ENCODE measurements at places on chromosomes 3 and 15.

- no peak for DNase-seq
These were observed 2.8 kb downstream of the NUP210 start for GRCh38 chr3:13417166-13417947.

- no peak for DNase-seq
These were observed 19.0 kb downstream of the SEMA7A start for GRCh38 chr15:74414603-74415338.

- no peak for DNase-seq
These were observed 314.9 kb downstream of the CACNA2D3 start for GRCh38 chr3:54437271-54437670.

- DNase-seq: no peak
These were observed 1115.1 kb upstream of the CADM2 start for GRCh38 chr3:83843716-83844115.

- DNase-seq: no peak
These were observed 14.9 kb upstream of the ULK3 start for GRCh38 chr15:74857671-74858368.

- DNase-seq: no peak
These were observed 4.3 kb downstream of the RASA2 start for GRCh38 chr3:141491081-141491480.

- peak; percentile 22 for DNase-seq
These were observed 124.0 kb downstream of the NR1D2 start for GRCh38 chr3:24069045-24069444.

GRCh38 chr15:100705841-100706240 is 103.5 kb downstream of the ASB7 start:
- no peak for DNase-seq

GRCh38 chr3:129655291-129655700 is 48.8 kb upstream of the PLXND1 start:
- DNase-seq: no peak

DNA sequence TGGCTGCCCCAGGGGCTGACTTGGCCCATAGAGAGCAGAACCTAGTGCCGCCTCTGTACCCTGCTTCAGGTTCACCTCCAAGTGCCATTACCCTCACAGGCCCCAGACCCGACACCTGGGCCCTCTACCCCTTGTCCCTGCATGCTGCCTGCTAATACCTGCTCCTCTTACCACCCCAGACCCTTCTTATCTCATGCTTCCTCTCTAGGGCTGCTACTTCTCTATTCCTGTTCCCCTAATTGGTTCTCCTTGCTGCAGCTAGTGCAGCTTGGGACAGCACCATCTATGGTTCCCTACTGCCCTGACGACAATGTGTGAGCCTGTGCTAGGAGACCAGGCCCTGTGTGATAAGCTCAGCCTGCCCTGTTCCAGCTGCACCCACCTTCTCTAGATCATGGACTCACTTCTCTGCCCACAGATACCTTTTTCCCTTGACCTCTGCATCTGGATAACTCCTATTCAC is 15.3 kb downstream of the HDAC11 start:
- DNase-seq: no peak

DNA sequence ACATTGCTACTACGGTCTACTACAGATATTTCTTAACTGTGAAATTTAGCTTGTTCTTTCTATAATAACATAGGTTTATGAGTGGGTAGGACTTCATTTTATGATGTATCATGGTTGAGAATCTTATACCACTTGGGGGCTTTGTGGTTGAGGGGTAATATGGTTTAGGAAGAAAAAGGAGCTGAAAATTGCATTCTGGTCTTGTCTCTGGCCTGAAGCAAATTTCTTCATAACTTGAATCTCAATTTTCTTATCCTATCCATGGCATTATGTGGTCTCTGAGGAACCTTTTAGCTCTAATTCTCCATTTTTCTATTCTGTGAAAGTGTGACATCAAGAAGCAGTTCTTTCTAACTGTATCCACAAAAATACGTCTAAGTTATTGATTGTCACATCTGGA is 341.0 kb downstream of the SOX2 start:
- no peak for DNase-seq

DNA sequence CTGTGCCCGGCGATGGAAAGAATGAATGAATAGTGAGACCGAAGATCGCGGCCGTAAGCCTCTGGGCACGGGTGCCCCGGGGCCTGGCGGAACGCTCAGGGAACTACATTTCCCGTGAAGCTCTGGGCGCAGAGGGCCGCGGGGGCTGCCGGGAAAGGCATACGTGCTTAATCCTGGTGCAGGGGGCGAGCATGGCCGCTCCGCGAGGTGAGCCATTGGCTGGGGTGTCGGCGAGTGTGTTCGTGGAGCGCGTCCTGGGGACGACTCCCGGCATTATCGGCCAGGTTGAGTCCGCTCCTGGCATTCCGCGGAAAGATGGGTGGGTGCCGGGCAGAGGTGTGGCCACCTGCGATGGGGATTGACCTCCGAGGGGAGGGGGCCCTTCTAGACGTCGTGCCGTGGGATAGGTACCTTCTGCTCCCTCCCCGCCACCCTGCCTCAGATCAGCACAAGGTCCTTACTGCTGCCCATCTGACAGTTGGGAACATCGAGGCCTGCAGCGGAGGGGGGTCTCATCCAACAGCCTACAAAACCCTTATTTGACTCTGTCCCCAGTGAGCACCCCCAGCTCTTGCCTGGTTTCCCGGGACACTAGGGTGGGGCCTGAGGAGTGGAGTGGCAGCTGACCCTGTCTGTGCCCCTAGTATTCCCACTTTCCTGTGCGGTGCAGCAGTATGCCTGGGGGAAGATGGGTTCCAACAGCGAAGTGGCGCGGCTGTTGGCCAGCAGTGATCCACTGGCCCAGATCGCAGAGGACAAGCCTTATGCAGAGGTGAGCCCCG is at the start of gene MPI:
Gene MPI, plus strand, starts transcription at position 160 of the 782 bp plus-strand sequence. Its CDS starts 32 bp downstream, at position 192.
- DNase-seq: peak; percentile 81

DNA sequence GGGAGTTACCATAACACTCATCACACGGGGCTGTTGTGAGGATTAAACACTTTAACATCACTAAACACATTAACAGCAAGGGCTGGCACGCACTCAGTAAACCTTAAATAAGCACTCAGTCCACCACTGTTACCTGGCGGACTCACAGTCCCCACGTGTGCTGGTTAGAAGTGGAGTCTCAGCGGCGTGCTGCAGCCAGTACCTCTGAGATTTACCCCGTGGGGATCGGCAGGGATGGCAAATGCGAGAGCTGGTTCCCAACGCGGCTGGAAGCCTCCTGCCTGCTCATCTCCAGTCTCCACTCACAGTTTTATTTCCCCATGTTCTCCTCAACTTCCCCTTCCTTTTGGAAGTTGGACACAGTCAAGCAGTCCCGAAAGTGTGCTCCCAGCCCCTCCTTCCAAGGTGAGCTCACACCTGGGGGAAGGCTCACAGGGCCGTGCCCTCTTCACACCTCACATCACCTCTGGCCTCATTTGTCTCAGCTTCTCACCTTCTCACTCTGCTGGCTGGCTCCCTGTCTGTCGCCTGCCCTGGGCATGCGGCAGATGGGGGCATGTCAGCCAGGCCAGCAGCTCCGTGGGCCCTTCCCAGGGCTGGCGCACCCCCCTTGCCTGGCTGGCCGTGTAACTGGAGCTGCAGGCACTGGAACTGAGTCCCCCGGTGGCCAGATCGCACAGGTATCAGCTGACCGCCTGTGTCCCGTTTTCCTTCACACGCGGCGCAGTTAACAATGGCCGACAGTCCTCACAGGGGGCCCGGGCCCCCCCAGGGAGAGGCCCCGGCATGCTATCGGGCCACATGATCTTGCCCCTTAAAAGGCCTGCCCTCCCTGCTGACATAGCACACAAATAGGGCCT is 87.1 kb downstream of the WNT7A start:
- no peak for DNase-seq

- DNase-seq: no peak
These were observed 54.0 kb upstream of the VGLL4 start for GRCh38 chr3:11697701-11698100.

DNA sequence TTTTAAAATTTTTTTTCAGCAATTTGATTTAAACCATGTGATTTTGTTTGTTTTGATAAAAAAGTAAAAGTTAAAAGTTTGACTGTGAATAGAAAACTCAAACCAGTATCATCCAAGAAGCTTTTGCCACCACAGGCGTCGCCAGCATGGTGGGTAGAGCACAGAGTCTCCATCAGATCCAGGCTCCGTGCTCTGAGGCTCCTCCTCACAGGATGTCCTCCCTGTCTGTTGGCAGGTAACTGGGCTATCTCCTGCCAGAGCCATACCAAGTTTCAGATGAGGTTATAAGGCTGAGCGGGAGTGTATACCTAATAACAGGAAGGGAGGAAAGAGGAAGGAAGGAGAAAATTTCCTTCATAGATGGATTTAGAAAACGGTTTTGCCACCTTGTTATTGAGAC is 28.8 kb downstream of the CTDSPL start:
- no peak for DNase-seq

DNA sequence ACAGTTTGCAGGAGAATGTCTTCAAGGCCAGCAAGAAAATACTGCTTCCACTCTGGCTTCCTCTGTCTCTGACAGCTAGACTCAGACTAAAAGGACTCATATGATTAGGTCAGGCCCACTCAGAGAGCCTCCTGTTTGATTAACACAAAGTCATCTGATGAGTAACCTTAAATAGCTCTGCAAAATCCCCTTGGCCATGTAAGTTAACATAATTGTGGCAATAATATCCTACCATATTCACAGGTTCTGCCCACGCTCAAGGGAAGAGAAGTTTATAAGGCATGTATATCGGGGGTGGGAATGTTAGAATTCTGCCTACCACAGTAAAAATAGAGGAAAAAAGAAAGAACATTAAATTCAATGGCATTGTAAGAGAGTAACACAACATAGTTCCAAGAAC is 20.6 kb upstream of the HHATL start:
- peak; percentile 34 for DNase-seq

DNA sequence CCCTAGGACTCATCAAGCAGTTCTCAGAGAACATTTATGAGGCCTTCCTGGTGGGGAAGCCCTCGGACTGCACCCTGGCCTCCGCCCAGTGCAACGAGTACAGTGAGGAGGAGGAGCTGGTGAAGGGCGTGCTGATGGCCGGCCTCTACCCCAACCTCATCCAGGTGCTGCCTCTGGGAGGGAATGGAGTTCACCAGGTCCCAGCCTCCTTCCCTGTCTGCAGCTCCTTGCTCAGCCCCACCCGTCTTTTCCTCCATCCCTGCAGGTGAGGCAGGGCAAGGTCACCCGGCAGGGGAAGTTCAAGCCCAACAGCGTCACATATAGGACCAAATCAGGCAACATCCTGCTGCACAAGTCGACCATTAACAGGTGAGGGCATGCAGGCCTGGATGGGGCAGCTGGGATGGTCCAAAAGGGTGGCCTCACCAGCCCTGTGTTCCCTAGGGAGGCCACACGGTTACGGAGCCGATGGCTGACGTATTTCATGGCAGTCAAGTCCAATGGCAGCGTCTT is 46.3 kb downstream of the DHX30 start:
- no peak for DNase-seq

- no peak for DNase-seq
These were observed 296.0 kb upstream of the ICE2 start for GRCh38 chr15:60774829-60775463.

- no peak for DNase-seq
These were observed 14.4 kb downstream of the ARHGEF3 start for GRCh38 chr3:56787258-56787775.

DNA sequence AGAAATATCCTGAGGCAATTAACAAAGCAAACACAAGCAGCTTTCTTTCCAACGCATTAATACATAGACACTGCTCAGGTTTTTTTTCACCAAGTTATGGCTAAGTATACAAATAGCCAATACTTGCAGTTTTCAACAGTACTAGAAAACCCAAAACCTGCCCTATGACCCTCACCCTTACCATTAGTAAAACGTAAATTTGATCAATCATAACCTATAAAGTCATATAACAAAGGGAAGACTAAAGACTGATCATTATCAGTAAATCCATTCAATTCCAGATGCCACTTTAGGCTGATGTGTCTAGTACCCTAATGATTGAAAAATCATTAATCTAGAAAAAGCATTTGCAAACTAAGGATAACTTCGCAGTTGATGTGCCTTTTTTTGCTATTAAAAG is 3.2 kb downstream of the SERP1 start:
- DNase-seq: no peak

- no peak for DNase-seq
These were observed 17.4 kb upstream of the EIF3J start for GRCh38 chr15:44519537-44519936.

DNA sequence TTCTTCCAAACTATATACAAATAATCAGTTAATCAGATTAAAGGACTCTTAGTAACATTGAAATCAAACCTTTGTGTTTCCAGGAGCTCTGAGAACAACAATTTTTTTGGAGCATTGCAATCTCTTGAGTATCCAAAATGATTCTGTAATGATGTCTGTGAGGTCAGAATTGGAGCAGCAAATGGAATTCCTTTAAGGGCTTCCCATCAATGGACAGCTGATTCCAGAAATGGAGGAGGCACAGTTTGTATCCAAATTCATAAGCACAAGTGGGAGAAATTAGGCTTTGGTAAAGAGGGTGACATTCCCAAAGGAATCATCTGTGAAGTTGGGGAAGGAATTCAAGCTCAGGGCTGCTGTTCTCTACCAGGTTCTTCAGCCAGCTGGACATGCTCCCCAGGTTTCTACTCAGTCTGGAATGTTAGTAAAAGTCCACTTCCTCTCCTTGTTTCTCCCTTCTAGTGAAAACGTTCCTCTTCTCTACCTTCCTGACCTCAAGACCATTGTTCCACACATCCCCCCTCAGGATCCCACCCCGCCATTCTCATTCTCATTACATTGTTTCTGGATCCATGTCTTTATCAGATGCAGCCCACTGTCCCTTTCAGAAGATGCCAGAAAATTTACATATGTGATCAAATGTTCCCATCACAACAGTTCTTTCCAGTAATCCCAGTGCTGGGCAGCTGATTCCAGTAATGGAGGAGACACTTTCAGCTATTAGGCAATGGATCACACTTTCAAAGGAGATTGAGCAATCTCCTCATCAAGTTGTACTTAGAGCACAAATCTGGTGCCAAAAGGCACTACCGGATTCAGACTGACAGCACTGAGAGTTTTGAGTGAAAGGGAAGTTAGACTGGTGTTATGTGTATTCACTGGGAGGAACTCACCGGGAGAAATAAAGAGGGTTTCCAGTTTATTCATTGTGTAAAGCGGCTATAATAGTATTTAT is 391.3 kb upstream of the TPRG1 start:
- DNase-seq: no peak

DNA sequence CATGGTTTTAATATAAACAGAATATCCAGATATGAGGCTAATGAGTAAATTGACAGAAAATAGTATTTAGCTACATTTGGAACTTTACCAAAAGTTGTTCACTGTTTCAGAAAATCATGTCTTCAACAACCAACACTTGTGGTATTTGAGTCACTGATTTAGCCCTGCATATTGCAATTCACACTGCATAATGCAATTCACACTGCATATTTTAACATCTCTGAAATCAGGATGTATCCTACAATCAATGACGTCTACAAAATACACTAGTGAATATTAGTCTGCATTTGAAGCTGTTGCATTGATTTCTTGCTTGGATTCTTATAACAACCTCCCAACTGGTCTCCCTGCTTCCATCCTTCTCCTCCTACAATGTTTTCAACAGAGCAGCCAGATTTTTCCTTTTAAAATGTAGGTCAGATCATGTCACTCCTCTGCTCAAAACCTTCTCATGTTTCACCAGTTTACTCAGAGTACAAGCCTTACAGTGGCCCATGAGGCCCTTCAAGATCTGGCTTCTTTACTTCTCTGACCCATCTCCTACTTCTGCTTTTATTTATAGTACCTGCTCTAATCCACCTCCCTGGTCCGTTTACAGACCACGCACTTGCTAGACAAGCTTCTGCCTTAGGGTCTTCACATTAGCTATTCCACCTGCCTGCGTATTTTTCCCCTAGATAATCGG is 11.4 kb upstream of the RAB11A start:
- DNase-seq: no peak

GRCh38 chr3:49124991-49125670 is 4.5 kb upstream of the USP19 start:
- DNase-seq: peak; percentile 50

- DNase-seq: no peak
These were observed 42.1 kb downstream of the ADAM10 start for GRCh38 chr15:58707397-58707796.

Measured in SK-MEL-5 (cell line).